ENCODE measurements at places on chromosomes 11 and 22.

DNA sequence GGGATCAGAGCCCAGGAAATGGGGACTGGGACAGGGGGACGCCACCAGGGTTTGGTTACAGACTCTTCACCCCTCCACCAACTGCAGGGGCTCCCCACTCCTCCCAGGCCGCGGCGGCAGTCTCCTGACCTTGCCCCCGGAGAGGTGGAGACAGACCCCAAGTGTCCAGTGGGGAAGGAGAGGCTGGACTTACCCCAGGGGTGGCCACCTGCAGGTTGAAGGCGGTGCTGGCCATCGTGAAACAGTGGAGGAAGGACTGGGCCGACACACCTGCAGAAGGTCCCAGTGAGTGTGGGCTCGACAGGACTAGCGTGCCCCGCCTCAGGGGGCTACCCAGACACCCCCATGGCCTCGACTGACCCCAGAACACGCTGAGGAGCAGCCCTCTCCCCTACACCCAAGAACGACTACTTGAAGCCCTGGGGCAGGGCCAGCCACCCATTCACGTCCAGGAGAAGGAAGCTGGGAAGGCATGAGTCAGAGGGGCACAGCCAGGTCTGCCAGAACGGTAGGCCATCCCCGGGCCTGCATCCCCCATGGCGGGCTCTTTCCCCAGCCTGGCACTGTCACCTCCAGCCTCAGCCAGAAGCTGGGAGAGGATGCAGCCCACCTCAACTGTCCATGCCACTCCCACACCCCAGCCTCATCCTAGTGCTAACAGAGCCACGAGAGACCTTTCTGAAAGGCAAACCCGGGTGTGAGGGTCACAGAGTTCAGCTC, 2.3 kb downstream of the GATD1 start:
- DNase-seq: no peak

DNA sequence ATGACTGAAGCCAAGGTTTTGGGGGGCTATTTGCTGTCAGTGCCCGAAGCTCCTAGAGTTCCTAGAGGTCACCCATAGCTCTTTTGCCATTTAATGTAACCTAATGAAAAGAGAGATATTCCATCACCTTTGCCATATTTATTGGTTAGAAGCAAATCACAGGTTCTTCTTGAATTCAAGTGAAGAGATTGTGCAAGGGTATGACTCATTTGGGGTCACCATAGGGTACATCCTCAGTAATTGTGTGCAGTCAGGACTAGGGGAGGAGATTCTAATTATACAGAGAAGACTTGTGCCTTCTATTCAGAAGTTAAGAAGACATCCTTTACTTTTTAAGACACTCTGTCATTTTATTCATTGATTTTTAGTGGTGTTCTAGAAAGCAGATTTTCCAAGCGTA, 6.9 kb upstream of the PRAME start:
- no peak for DNase-seq

GRCh38 chr11:105907319-105907718, 114.7 kb downstream of the MSANTD4 start:
- no peak for DNase-seq

GRCh38 chr11:44979543-44980399, 29.1 kb upstream of the TP53I11 start:
- no peak for DNase-seq

GRCh38 chr22:20926243-20926642, 9.0 kb downstream of the CRKL start:
- no peak for DNase-seq

DNA sequence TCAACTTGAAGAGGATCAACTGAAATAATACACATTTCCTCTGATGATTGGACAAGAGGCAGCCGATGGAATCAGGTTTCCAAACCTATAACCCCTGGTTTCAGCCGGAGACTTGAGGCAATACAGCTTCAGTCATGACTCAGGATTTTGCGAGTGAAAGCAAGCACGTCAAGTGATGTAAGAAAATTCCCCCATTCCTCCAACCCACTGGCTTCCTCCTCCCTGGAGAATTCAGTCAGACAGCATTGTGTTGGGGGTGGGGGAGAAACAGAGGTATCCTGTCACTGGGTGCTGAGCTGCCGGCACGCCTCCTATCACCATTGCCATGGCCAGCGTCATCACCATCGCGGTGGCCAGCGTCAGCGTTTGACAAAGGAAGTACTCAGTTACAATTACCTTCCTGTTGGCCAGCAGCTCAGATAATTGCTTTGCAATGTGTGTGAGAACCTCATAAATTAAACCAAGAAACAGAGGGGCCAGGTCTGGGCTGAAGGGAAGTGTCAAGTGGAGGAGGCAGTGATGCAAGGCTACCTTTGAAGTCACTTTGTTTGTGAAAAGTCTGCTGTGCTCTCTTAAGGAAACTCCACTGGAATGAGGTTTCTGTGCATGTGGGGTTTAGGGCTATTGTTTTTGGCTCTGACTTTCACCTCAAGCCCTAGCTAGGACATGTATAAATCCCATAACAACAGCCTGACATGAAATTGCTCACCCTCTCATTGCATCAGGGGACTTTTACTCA, 50.2 kb downstream of the LIF start:
- DNase-seq: peak; percentile 91

DNA sequence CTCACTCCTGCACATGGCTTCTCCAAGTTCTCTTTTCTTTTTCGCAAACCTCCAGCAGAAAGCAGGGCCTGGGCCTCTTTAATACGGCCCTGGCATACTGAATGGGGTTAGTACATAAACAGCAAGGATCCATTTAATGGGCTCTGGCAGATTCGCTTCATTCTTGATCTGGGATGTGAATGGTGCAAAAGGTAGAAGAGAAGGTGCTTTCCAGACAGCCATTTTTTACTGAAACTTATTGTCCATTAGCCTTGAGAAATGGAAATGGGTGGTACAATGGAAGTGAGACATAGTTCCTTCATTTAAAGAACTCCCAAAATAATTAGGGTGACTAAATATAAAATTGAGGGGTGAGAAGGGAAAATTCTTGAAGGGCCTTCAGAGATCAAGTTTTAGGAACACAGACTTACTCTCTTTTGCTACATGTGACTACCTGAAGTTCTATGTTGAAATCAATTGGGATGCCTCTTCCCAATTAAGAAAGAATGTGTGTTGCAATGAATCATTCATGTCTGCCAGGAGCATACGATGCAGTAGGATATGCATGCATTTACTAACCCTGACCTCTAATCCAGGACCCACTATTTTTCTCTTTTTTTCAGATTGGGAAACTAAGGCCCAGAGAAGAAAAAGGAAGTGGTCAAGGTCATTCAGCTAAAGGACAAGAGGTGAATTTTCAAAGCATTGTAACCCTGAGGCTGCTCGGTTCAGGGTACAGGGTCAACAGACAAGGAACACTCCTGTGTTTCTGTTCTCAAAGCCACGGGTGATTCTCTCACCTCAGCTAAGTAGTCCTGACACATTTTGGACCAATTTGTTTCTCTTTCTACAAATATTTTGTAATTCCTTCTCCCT, 144.1 kb downstream of the BBOX1 start:
- no peak for DNase-seq

DNA sequence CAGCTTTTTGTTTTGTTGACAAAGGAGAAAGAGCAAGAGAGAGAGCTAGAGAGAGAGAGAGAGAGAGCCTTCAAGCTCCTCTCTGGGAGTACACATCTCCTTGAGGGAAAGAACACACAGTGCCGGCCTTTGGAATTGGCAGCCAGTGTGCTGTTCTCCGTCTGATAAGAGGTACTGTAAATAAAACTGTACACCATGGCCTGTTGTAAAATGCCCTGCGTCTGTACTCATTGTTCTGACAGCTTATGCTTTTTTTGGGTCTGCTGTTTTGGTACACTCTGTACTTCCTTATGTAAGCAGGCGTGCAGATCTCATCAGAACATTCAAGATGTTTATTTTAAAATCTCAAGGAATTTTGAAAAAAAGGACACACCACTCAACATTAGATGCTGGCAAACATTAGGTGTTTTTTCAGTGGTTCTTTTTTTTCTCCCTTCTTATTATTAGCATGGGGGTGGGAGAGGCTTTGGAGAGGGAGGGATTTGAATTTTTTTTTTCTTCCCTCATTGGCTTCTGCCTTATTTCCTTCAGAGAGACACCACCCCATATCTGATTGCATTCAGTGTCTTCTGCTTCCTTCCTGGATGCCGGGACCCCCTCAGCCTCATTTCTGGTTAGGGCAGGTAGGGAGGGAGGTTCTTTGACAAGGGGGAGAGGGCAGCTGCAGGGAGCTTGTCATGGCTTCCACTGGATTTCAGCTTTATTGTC, 116.8 kb upstream of the NNMT start:
- DNase-seq: peak; percentile 73

DNA sequence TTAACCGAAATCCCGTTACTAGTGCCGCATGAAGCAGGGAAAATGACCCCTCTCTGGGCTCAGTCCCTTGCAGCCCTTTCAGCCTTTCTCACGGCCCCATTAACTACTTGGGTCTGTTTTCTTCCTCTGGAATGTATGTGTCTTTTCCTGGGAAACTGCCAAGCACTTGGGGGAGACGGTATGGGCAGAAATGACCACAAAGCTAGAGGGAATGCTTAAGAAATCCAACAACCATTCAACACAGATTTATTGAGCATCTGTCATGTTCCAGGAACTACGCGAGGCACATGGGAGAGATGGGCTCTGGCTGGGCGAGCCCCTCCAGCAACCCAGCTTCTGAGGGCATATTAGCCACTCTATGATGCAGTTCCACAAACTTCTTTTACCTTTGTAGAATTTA, 462.6 kb downstream of the BUD13 start:
- DNase-seq: peak; percentile 32

All from eye (tissue), 1 donor.